ENCODE measurements at places on chromosomes 1 and 21. TPM values are rescaled to one million over a fixed set of nuclear protein-coding genes. Genes with fewer than 3 reads are reported as not detected.

- peak; percentile 7 for DNase-seq
These were observed 49.8 kb downstream of the TPR start for GRCh38 chr1:186325239-186325638.

DNA sequence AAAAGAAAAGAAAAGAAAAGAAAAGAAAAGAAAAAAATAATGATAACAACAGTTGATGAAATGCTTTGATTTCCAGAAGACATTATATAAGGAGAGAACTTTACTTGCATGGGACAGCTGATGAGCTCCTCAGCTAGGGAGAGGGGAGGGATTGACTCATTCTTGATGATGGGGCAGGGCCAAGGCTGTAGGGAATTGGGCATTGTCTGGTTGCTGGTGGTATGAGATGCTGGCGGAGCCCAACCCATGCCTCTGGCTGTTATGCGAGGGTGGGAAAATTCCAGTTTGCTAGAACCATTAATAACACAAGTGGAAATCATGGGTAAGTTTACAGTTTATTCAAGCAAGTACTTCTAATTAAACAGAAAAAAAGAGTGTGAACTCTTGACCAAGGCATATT is 36.0 kb upstream of the KIF26B start:
- DNase-seq = peak; percentile 9

The SPRR2F gene
- not detected for total RNA-seq

DNA sequence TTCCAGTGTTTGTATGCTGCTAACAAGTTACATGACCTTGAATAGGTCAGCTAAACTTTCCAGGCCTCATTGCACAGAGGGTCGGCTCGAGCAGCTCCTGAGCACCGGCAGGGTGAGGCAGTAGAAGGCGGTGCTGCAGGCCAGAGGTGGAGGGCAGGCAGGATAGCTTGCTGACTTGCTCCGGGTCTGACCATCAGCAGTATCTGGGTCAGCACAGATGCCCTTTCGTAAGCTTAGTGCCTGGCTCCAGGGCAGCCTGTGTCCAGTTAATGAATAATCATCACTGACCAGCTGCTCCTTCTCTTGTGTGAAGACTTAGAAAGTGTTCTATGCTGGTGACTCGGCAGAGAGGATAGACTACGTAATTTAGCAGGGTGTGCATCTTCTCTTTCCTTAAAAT is 6.9 kb downstream of the MAPKAPK2 start:
- peak; percentile 79 for DNase-seq

- DNase-seq = peak; percentile 38
These were observed 8.7 kb downstream of the SMG7 start for GRCh38 chr1:183480971-183481441.
